C1 segment of cervical spinal cord (tissue), 14 donors: ENCODE measurements at places on chromosomes 12 and 14.

GRCh38 chr12:27578689-27579372, 54.8 kb downstream of the PPFIBP1 start:
- no peak for DNase-seq

- no peak for DNase-seq
These were observed 21.9 kb downstream of the HSPB8 start for GRCh38 chr12:119200601-119201000.

DNA sequence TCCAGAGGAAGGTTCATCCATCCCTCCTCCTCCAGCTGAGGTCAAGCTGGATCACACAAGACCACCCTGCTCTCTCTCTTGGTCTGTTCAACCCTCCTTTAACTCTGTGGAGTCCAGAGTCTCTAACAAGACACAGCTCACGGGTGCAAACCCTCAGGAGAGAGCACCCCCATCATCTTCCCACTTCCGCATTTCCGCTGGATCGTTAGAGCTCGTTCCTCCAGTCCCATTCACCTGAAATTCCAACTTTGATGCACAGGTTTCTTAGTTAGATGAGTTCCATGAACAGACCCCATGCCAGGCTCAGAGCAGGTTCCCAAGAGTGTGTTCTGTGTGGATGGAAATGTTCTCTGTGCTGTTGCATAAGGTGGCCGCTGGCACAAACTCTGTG, 44.5 kb upstream of the P2RX7 start:
- no peak for DNase-seq

- DNase-seq: no peak
These were observed 105.2 kb upstream of the CDKN3 start for GRCh38 chr14:54291491-54292191.
